Stimulated activated CD4-positive, alpha-beta T cell treated with anti-CD3 and anti-CD28 coated beads, Interleukin-4, amount 100 ng/mL, for 4 hours (primary cell): ENCODE measurements at places on chromosomes 6 and 20.

- peak; percentile 61 for DNase-seq
These were observed 26.5 kb upstream of the ZBTB22 start for GRCh38 chr6:33343953-33344611.

DNA sequence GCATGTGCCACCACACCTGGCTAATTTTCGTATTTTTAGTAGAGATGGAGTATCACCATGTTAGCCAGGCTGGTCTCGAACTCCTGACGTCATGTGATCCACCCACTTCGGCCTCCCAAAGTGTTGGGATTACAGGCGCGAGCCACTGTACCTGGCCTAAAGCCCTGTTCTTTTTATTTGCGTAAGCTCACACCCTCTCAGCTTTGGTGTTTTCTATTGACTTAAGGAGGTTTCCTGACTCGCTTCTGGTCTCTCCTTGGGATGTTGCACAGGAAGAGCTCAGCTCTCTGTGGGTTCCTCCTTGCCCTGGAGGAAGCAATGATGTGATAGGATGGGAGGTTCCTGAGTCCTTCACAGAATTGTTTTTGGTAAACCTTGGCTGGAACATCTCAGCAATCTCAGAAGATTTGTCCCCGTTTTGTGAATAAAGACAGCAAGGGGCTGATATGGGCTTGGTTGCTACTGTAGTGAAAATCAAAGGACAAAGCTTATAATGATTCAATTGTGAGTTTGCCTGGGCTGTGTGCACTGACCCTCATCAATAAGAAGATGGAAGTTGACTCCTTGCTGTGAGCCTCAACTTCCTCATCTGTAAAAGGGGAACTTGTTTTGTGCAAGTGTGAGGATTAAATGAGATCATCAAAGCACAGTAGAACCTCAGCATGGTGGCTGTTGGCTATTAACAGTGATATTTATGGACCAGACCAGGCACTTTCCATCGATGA is 27.0 kb downstream of the TOX2 start:
- DNase-seq, result no peak

GRCh38 chr6:71287926-71288227 is 734 bp upstream of the OGFRL1 start:
- no peak for DNase-seq

DNA sequence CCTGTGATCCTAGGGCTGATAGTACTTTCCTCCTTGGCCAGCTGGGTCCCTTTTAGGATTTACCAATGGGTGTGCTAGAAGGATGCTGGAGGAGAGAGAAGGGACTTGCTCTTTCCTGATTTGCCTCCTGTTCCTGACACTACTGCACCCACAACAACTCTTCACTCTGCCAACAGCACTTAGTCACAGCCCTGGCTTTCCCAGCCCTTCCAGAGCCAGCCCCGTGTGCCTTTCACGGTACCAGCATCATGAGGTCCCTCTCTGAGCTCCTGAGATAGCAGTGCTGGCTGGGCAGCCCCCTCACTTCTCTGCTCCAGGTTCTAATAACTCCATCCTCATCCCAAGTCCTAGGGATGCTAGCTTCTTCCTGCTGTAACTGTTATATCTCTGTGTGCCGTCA is 80.9 kb downstream of the DNAH8 start:
- DNase-seq, result no peak
